Tongue (tissue), 3 donors: ENCODE measurements at places on chromosomes 12 and 14. TPM values are rescaled to one million over a fixed set of nuclear protein-coding genes. Genes with fewer than 3 reads are reported as not detected.

- DNase-seq: no peak
Observed at GRCh38 chr12:99427104-99427503, 220.4 kb upstream of the GARIN6 start.

DNA sequence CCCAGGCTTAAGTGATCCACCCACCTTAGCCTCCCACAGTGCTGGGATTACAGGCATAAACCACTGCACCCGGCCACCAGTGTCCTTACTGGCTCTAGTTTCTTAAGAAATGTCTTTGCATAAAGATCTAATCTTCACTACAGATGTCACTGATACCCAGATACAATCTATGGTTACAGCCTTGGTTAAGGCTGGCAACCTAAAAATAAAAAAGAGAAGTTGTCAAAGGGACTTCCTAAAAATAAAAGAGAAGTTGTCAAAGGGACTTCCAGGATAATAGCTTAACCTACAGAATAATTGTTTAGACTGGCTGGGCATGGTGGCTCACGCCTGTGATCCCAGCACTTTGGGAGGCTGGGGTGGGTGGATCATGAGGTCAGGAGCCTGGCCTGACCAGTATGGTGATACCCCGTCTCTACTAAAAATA is 27.6 kb downstream of the ETFBKMT start:
- no peak for DNase-seq

DNA sequence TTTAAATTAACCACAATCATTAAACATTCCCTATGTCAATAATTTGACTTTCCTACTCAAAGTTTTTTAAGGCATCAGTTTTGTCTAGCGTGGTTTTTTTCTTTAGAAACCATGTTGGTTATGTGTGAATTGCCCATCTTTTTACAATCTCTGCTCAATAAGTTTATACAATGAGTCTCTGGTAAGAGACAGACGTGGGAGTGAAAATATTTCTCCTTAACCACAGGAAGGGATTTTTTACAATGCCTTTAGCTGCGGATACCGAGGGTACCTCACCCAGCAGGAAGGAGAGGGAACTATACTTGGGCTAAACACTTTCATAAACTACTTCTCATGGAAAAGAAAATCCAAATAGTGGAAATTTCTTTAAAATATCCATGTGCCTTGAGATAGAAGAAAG is 191.4 kb upstream of the BCL2L14 start:
- no peak for DNase-seq

DNA sequence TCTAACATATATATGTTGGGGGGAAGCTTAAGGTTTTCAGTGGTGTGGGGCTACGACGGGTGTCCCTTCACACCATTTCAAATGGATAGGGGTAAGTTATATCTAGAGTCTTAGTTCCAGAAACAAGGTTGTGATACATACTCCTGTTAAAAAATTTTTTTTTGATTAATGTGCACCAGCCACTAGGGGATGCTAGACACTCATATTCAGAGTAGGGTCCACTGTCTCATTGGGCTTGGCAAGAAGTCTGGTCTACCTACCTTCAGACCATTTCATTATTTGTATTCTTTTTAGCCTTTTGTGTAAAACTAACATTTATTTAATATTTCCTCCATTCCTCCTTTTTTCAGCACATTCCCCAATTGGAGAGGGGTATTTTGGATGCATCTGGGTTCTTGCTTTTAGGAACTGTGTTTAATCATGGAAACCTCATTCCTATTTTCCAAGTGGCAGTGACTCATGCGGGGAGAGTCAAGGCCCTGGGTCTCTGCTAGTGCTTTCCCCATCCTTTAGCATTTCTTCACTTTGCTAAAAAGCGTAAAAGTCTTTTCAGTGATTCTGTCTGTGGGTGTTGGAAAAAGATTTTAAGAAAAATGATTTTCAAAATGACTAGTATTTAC is 33.4 kb downstream of the ANO4 start:
- DNase-seq: peak; percentile 6

- DNase-seq: no peak
Observed at GRCh38 chr14:26330982-26331381, 266.9 kb downstream of the NOVA1 start.

- DNase-seq: no peak
Observed at GRCh38 chr12:121729021-121729420, 16.5 kb downstream of the TMEM120B start.

DNA sequence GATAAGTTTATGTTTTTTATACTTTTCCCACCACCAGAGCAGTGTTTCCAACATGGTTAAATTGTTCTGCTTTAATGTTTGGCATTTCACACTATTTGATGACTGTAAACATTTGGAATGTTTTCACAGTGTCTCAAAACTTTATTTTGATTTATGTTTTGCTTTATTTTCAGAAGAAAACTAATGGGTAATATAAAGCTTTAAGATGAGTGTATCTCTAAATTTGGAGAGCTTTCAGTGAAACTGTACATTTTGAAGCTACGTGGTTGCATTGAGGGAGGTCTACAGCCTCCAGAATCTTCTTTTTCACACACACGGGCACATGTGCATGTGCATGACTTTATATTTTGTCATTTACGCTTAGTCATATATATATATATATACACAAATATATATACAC is 10.7 kb downstream of the BICD1 start:
- no peak for DNase-seq

- no peak for DNase-seq
Observed at GRCh38 chr12:13442457-13442856, 245.9 kb downstream of the EMP1 start.

DNA sequence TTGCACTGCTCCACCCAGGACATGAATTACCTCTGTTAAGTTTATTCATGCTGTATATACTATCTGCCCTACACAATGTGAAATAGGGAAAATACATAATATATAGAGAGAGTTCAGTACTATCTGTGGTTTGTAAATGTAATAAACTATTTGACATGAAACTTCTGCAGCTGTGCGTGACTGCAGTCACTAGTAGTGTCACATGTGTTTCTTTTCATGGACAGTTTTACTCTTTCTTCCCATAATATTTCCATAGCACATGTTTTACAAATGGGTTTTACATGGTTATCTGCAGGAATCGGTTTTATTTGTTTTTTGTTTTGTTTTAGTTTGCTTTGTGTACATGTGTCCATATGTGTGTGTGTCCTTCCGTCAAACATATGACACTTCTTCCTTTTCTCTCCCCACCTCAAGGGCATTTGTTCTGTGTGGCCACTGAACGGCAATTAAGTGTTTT is 1644.1 kb upstream of the FLRT2 start:
- no peak for DNase-seq

DNA sequence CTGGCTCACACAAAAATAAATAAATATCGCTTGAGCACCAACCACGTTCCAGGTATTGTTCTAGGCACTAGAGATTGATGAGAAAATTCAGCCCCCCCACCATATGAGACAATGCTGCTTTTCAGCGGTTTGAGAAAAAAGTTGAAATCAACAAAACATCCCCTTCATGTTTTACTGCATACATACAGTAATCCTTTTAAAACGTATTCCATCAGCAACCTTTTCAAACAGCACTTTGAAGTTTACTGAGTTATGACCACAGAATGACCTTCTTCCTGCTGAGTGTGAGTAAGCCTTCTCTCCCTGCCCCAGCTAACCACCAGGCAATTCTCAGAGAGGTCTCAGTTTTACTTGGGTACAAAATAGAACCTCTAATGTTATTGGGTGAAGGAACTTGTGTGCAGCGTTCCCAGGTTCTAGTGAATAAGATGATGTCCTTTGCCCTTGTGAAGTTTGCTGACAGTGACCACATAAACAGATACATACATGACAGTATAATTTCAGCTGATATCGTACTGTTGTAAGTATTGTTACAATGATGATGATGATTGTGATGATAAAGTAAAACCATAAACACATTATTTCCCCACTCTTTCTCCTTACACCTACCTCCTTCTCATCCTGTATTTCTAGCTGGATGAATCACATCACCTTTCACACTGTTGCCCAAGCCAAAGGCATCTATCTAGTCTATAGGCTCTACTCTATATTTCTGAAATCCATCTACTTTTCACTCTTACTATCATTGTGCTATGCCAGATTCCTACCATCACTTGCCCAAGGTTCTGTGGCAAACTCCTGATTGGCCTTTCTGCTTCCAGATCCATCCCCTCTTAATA is 124.4 kb upstream of the KRR1 start:
- no peak for DNase-seq

DNA sequence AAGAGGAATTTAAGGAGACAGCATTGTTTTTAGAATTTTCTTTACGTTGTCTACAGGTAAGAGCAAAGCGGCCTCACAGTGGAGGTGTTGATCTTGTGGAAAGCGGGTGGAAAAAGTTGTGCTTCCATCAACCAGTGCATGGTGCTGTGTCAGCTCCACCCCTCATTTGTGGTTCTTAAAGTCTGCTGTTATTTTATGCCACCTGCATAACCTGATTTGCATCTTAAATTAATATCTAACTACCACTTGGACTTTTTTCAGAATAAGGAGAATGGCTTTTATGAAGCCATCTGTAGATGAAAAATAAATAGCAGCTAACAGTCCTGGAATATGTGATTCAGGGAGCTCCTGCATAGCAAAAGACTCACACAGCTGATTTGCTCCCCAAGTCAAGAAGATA is 135.1 kb downstream of the SNAPC1 start:
- no peak for DNase-seq

DNA sequence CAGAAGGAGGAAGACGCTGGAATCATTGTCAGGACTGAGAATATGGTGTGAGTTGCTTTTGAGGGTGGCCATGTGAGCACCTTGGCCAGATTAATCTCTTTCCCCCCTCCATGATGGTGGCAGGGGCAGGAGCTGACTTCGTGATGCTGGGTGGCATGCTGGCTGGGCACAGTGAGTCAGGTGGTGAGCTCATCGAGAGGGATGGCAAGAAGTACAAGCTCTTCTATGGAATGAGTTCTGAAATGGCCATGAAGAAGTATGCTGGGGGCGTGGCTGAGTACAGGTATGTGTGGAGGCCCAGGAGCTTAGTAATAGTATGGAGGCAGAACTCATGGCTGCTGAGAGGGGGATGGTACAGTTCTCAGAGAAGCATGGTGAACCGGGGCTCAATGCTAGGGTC is 4.3 kb downstream of the TINF2 start:
- DNase-seq: no peak

GRCh38 chr14:49898485-49898884 is 5.6 kb downstream of the ARF6 start:
- DNase-seq: no peak

DNA sequence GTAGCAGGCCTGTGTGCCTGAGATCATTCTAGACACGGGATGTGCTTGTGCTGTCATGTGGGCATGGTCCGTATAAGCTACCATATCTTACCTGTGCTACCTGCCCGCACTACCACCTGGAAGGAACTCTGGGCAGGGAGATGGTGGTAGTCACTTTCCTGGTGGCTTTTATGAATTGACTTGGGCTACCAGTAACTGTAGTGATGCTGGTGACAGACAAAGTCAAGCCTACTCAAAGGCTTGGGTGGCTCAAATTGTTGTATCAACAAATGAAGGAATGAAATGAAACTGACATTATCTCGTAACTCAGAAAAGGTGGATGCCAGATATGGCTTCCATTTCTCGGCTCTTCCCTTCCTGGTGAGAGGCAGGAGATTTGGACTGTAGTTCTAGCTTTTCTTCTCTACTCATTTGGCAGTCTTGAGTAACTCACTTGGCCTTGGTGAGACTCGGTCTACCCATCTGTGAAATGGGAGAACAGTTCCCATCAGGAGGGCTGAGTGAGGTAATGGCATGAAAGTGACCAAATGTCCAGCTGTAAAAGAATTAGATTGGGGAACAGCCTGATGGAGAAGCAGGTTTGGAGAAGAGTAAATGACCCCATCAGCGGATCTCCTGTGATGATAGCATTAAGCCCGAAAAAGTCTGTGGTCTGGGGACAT is 81.3 kb downstream of the NOS1 start:
- DNase-seq: no peak

- DNase-seq: no peak
Observed at GRCh38 chr12:85016413-85016812, 19.7 kb downstream of the TSPAN19 start.

DNA sequence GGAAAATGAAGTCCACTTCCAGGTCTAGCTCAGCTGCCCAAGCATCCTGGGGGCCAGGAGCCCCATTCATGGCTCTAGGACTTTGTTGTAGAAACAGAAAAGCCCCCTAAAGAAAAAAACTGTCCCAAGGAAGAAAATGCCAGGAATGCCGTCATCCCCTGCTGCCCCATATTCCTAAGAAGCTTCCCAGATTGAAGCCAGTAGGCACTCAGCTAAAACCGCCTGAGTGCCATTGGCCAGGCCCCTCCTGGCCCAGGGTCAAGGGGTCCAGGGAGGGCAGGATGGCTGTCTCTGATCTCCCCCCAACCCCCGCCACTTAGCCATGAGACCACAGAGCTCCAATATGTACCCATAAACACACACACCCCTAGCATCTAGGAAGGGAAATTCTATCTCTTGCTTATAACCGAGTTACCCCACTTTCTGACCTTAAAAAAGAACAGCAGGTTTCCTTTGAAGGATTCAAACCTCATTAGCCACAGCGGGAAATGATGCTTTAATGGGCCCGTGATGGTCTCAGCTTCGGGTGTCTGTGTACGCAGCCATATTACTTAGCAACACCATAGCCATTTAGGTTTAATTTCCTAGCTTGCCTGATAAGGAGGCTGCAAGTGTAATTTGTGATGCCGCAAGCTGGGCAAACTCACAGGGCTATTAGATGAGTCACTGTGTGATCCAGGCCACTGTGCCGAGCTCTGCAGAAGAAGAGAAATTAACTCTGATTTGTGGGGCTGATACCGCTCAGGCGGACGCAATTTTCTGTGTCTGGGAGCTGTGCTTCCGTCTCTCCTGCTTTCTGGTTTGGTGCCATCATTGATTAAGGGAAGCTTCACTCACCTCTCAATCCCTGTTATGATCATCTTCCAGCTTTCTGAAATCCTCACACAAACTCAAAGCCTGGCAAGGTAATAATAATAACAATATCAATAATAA is 84.2 kb downstream of the GCH1 start:
- no peak for DNase-seq

DNA sequence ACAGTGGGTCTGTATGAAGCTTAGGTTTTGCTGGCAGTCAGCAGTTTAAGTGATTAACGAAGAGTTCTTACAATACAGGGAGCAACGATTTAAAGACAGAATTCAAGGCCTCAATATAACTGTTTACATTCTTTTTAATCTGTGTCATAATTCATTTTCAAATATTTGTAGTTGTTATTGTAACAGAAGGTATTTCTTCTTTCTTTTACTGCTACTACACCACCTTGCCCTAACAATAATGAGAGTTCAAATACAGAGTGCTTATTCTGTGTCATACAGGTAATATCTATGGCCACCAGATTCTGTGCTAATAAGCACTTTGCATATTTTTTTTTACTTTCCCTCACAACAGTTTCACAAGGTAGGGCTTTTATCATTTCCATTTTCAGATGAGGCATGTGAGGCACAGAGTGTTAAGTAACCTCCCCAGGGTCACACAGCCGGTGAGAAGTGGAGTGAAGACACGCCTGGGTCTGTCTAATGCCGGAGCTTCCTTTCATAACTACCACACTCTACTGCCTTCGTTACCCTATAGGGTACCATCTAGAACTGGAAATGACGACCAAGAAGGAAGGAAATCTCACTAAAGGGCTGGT is 81.9 kb downstream of the PELI2 start:
- no peak for DNase-seq

ATP5MC2 gene
- total RNA-seq: 241 TPM

CLIP1 gene
- total RNA-seq: 56.7 TPM

AMIGO2 gene
- total RNA-seq: 2.5 TPM

TCL1B gene
- total RNA-seq: not detected

OVCH1 gene
- 0.10 TPM for total RNA-seq

MFAP5 gene
- 100 TPM for total RNA-seq

PLEKHG7 gene
- total RNA-seq: not detected

MIPOL1 gene
- total RNA-seq: 35.4 TPM

SAMD15 gene
- 0.51 TPM for total RNA-seq

RDH11 gene
- 49.4 TPM for total RNA-seq
